Mammary epithelial cell (primary cell): ENCODE measurements at places on chromosomes 4 and X.
A peak's percentile ranks its signal among the peaks of the same experiment; 100 is the strongest.

DNA sequence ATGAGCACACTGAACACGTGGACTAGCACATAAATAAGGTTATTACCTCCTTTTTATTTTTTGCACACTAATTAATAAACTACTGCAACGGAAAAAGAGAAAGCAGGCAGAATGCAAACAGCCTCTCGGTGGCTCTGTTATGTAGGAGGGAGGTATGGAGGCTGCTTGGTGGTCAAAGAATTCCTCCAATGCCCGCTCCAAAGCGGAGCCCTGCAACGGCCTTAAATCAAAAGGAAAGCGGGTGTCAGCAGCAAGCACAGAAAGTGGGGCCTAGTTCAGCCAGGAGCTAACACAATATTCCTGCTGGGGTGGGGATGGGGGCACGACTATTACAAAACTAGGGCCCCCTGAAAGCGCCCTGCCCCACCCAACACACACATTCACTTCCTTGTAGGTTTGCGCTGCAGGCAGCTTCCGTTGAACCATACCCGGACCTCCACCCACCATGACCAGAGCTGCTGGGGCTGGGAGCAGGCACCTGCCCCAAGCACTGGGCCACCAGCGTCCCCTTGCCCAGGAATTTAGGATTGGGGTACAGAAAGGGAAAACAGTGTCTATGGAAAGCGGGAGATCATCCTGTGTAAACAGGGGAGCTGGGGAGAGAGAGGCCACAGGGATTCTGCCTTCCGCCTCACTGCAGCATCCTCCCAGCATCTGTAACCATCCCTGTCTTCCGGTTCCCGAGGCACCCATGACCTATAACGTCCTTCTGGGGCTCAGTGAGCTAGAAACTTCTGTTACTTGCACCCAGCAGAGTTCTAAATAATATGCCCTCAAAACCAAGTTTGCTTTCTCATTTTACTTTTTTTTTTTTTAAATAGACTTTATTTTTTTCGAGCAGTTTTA, 57.1 kb upstream of the DDX3X start:
- no peak for DNase-seq

- no peak for DNase-seq
Measured at GRCh38 chrX:101223226-101223625, 3.6 kb downstream of the DRP2 start.

- DNase-seq = no peak
Measured at GRCh38 chr4:53461244-53461643, 83.8 kb downstream of the FIP1L1 start.

DNA sequence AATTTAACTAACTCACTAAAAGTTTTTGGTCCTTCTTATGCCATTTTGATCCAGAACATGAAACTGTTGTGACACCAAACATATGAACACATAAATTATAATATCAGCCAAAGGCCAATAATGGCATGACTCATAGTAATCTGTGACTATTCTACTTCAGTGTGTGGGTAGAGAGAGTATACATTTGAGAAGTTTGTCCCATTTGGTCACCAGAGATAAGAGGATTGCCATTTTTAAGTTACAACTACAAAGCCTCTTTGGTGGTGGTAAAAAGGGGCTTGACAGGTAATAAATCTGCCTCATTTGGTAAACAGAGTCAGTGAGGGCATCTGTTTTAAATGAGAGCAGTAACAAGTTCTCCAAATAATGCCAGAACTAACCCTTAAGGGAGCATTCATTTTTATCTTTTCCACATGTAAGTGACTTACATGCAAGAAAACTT, 117.9 kb downstream of the TBC1D19 start:
- DNase-seq = no peak

DNA sequence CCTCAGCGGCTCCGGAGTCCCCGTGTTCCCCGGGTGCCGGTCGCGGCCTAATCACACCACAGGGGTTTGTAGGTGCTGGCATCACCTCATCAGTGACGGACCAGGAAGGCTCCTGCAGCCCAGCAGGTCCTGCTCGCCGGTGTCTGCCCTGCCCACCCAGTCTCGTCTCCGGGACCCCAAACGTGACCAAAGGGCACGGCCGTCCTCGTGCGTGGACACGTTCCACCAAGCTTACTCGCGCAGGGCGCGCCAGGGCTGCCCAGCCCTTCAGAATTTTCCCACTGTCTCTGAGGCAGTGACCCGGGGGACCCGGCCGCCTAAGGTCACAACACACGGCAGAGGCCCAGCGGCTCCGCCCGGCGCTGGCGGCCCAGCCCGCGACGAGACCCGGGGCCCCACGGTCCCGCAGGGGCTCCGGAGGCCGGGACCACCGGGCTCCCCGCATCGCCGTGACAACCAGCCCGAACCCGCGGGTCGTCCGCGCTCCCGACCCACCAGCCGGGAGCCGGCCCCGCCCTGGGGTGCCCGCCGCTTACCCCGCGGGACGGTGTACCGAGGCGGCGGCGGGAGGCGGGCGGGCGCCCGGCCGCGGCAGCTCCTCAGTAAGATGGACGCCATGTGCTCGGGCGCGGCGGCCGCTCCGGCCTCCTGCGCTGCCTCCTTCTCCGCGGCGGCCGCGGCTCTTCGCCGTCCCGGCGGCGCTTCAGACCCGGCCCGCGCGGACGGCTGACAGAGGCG, 454 bp downstream of the LETM1 start:
- DNase-seq = no peak

DNA sequence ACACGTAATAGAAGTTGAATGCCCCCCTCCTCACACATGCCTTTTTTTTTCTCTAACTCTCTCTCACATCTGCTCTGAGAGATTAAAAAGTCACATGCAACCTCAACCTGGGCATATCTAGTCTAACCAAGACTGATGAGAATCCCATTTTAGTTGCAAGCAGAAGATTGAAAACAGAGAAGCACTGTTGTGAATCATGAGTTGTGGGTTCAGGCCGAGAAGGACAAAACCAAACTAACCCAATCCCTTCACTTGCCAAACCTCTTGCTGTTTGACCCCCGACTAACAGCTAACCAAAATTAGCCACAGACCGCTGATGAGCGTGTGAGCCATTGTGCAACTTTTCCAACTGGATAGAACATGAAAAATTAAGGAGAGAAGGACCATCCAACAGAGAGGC, 31.8 kb downstream of the CXCL1 start:
- DNase-seq = peak; percentile 77

- DNase-seq = peak; percentile 29
Measured at GRCh38 chr4:108172753-108173598, 4.2 kb upstream of the LEF1 start.

DNA sequence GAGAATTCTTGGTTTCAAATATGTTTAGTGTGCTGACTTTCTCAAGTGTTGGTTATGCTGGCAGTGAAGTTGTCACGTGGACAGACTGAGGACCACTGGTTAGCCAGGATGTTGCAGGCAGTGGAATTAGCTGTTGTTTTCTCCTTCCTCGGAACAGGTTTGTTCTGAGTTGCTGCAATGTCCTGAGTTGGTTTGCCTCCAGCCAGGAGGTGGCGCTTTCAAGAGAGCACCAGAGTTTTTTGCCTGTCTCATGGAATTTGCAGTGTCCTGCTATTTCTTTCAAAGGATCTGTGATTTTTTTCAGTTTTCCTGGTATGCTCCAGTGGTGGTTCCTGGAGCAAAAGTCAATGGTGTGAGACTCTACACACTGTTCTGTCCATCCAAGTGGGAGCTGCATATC, 158.1 kb upstream of the CXorf66 start:
- DNase-seq = peak; percentile 6

- DNase-seq = no peak
Measured at GRCh38 chrX:49269767-49270248, at the start of gene PPP1R3F. Gene PPP1R3F (plus strand): TSS chrX:49269793. CDS start chrX:49269870, 77 bp downstream.

GRCh38 chrX:144586756-144587155, 660.5 kb upstream of the SPANXN1 start:
- peak; percentile 78 for DNase-seq

DNA sequence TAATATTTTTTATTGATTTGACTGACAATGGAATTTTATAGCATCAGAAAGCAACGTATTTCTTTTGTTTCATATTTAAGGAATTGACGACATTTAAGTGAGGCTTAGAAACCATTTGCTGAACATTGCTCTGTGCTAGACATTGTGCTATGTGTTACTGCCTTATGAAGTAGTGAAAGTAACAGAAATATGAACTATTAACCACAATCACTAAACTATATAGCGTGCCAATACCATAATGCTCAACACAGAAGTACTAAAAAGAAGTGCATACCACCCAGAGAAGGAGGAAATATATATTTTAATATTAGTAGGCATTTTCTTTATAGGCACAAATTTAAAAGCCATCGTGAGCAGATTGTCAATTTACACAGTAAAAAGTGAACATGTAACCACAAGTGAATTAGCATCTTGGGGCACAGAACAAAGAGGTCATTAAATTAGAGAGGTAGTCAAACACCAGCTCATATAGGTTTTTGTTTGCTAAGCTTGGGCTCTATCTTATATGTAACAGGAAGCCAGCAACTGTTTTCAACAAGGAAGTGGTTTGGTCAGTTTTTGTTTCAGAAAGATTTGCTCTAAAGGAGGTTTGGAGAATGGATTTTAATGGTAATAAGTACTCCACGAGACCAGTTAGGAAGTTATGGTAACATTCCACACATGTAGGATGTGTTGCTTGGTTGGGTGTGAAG, 270.7 kb downstream of the GRXCR1 start:
- no peak for DNase-seq

- no peak for DNase-seq
Measured at GRCh38 chr4:6178757-6179156, 21.6 kb downstream of the JAKMIP1 start.

DNA sequence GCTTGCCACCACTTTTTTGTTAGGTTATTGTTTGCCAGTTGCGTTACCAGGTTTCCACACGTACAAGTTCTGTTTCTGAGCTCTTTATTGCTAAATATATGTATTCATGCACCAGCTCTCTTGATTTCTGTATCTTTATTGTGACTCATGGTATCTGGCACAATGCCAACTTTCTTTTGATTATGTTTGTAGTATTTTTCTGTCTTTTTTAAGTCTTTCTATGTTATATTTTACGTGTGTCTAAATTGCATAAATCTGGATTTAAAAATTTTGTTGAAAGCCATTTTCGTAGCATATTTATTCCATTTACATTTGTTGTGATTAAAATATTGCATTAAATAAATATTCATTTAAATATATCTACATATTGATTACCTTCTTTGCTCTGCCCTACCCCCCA, 73.8 kb downstream of the KDM6A start:
- DNase-seq = peak; percentile 20

GRCh38 chr4:172881645-172882044, 287.0 kb upstream of the GALNT7 start:
- DNase-seq = no peak

GRCh38 chr4:174999407-174999806, 81.2 kb downstream of the ADAM29 start:
- peak; percentile 36 for DNase-seq

- no peak for DNase-seq
Measured at GRCh38 chr4:139509727-139510410, 46.1 kb downstream of the SETD7 start.

DNA sequence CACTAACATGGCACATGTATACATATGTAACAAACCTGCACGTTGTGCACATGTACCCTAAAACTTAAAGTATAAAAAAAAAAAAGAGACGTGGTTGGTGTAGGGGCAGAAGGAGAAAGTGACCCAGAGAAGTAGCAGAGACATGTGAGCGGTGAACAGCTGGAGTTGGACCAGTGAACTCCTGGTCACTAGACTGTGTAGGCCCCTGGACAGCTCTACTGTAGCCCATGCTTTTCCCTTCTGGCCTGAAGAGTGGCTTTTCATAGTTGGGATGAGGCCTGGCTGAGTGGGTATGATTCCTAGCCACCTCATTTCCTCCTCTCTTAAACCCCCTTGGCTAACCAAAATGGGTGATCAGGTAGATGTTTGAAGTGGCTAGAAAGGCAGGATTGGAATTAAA, 16.4 kb downstream of the TSPAN7 start:
- no peak for DNase-seq

DNA sequence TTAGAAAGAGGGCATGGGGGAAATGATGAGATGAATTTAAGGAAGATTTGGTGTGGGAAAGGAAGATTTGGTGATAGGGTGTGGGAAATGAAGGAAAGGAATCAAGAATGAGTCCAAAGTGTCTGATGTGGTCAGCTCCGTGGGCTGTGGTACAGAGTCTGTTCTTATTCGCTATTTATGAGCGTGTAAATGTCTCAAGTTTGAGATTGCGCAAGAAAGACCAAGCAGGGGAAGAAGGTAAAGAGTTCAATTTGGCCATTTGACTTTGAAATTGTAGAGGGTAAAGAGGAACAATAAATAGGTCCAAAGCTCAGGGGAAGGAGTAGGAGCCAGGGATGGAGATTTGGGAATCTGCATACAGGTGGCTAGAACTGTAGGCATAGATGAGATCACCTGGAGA, 11.3 kb upstream of the SMS start:
- DNase-seq = no peak

DNA sequence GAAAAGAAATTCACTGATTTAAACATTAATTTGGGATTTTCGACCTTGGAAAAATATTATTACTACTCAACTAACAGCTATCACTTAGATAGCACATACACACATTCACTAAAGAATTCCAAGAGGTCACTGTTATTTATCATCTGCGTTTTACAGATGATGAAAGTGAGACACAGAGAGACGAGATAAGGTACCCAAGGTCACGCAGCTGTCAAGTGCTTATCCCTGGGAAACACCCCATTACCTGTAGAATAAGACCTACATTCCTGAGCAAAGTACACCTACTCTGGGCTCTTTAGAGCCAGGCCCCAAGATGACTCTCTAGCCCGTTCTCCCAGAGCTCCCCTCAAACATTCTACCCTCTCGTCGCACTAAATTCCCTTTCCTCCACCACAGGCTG, 48.6 kb downstream of the HAUS3 start:
- no peak for DNase-seq

GRCh38 chrX:65926095-65927019, 113.5 kb downstream of the VSIG4 start:
- DNase-seq = no peak

DNA sequence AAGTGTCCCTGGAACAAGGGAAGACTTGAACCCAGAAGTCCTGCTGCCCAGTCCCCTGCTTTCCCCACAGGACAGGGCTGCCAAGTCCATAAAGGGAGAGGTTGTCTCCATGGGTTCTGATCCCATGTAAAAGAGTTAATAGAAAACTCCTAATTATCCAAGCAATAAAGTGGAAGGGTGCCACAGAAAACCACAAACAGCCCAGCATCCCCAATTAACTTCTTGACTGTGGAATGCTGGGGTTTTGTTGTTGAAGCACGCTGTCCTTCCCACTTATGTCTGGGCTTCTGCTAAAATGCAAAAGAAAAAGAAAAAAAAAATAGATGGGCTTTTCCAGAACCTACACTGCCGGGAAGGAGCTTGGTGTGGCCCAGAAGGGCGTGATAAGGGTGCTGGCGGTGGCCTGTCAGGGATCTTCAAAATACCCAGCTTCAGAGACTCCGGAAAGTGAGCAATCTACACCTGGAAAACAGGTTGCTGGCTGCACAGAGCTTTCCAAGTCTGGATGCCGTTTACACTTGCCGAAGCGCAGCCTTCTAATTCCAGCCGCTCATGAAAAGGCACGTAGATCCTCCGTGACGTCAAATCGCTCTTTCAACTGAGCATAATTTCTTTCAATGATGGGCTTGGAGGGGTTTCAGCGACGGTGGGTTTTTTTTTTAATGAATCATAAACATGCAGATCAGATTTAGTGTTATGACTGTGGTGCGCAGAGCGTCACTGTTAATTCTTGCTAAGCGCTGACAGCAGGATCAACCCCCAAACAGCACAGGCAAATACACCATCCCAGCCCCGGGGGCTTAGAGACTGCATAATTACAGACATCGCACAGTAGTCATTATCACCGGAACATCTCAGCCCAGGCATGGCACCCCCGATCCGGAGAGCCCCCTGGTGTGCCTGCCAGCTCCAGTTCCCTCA, 197.6 kb downstream of the BCOR start:
- no peak for DNase-seq
